Foreskin keratinocyte (primary cell): ENCODE measurements at places on chromosomes 3 and 15. TPM values are rescaled to one million over a fixed set of nuclear protein-coding genes. Genes with fewer than 3 reads are reported as not detected.

DNA sequence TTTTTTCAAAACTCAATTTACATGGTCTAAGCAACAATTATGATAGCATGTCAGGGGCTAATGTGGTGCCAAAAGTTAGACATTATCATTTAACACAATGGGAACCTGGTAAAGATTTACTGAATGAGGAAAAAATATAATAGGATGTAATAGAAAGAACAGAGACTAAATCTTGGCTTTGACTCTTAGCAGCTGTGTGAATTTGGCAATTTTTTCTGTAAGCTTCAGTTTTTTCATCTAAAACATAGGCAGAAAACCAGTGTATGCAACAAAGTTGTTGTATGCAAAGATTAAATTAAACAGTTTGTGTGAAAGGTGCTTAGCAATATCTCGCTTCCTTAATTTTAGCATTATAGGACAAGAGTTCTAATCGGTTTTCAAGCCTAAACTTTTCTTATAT is 57.6 kb downstream of the ZBTB20 start:
- no peak for DNase-seq

- DNase-seq, result no peak
Observed at GRCh38 chr15:89870006-89870405, 23.8 kb downstream of the AP3S2 start.

DNA sequence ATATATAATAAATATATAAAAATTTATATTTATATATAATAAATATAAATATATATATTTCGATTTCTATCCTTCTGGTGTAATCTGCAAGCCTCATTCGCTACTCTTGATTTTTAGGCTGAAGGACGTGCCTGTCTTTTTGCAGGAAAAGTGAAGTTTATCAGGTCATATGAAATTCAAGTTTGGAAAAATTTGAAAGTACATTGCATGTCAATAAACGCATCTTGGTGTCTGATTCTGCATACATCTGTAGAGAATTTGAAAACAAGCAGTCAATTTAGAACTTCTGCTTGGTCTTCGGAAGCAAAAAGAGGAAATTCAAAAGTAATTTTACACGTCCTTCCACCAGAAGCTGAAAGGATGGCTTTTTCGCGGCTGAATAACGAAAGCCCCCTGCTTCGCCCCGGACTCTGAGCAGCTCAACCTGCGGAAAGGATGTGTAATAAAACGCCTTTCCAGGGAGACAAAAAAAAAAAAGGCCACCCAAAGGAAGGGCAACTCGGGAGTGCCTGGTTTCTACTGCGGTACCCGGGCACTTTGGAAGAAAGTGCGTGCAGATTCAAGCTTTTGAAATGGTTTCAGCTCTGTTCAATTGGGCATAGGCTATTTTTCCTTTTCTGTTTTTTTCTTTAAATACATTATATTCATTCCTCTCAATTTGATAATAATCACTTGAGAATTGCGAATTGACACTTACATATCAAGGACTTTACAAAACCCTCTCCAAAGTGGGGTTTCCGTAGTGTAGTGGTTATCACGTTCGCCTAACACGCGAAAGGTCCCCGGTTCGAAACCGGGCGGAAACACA is 1.5 kb upstream of the MYNN start:
- peak; percentile 69 for DNase-seq

Gene TBC1D5
- 43.8 and 46.3 TPM in 2 replicates for total RNA-seq

Gene ST8SIA2
- total RNA-seq, result 0.99 and 1.5 TPM in 2 replicates

- no peak for DNase-seq
Observed at GRCh38 chr15:82533801-82534200, 6.5 kb downstream of the RPS17 start.

Gene C3orf22
- total RNA-seq, result not detected in 2 replicates

- DNase-seq, result peak; percentile 94
Observed at GRCh38 chr3:31968927-31969418, 12.1 kb downstream of the OSBPL10 start.

GRCh38 chr15:77395013-77395774 is 24.7 kb downstream of the PEAK1 start:
- no peak for DNase-seq

GRCh38 chr15:95872366-95872771 is 458.1 kb upstream of the NR2F2 start:
- DNase-seq, result peak; percentile 93

GRCh38 chr3:54510506-54510905 is 388.2 kb downstream of the CACNA2D3 start:
- no peak for DNase-seq

DNA sequence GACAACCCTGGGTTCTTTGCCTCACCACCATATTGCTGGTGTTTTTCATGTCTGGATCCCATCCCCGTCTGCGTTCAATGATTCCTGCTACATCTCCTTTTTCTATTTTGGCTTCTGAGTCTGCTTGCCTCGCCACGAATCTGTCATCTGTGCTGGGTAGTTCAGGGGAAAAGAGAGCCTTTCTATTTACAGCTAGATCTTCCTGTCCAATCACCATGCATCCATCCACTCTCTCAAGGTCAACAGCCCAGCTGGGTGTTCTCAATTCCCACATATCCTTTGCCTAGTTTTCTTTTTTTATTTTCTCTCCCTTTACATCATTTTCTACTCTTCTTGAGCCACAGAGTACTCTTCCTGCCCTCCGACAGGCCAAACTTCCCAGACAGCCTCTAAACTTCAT is 104.8 kb upstream of the RAD18 start:
- no peak for DNase-seq

GRCh38 chr3:118772547-118773011 is 262.1 kb downstream of the IGSF11 start:
- no peak for DNase-seq

Gene ADIPOQ
- total RNA-seq, result not detected in 2 replicates

Gene GNAT1
- total RNA-seq, result 0.03 TPM in 1 of 2 replicates, not detected in the other

- DNase-seq, result no peak
Observed at GRCh38 chr15:97446138-97446537, 514.4 kb upstream of the ARRDC4 start.

DNA sequence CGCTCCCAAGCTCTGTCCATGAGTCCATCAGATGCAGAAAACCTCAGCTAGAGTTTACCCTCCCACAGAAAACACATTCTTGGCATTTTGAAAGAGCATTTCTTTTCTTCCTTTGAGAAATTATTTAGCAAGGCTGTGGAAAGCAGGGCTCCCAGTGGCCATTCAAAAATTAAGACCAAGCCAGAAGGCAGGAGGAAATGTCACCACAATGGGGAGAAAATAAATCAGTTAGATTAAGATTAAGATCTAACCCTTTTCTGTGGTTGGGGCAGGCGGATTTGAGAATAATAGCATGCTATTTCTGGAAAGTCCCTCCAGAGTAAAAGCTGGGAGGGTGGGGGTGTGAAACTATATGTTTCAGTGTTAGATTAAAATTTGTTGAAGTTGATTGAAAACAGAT is 20.2 kb downstream of the LRIG1 start:
- no peak for DNase-seq

DNA sequence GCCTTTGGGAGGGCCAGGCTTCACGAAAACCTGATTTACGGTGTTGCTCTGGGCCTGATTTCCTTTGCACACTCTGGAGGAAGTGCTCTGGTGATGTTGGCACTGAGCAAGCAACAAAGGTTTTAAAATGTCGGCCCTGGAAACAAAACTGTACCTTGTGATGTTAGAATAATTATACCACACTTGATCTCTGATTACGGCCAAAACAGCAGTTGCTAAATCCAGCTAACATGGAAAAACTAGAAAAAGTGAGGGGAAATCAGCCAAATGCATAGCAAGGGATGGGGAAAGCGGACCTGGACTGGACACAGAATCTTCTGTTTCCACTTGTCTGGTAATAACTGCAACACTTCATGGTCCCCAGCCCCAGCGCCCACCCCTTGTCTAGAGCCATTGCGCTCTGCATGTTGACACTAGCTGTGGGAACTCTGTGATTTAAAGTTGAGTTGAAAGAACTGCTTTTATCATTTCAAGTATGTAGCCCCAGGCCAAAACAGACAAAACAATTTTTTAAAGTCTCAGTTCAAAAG is 120.1 kb downstream of the VGLL4 start:
- no peak for DNase-seq

- no peak for DNase-seq
Observed at GRCh38 chr3:162626172-162626571, 1129.6 kb downstream of the OTOL1 start.

Gene CHRM5
- not detected in 2 replicates for total RNA-seq

Gene OR5K2
- total RNA-seq, result not detected in 2 replicates

- no peak for DNase-seq
Observed at GRCh38 chr15:35244227-35244626, 159.1 kb upstream of the NANOGP8 start.

Gene GOLGA6D
- not detected in 2 replicates for total RNA-seq

DNA sequence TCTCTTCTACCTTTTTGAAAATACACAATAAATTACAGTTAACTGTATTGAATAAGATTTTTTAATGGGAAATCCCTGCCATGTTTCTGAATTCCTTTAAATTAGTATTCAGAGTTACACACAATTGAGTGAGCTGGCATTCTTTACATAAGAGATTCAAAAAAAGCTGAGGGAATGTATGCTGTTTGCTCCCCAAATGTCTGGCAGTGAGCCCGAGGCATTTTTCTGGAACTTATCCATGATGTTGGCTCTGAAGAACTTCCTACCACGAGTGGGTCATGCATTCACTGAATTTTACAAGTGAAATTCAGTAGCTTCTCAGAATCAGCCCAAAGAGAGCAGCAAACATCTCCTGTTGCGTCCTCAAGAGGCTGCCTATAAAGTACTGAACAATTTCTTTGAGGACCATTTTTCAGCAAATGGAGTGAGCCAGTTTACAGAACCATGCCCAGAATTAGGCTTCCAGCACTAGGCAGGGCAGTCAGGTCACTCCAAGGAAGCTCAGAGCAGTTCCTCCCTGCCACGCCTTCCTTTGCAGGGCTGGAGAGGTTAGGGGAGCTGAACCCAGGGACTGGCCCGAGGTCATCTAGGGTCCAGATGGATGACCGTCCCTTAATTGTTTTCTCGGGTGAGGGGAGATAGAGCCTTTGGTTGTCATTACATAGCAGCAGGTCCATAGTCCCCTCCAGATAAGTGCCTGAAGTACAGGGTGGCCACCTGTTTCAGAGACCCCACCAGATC is 21.2 kb downstream of the GABRA5 start:
- no peak for DNase-seq

DNA sequence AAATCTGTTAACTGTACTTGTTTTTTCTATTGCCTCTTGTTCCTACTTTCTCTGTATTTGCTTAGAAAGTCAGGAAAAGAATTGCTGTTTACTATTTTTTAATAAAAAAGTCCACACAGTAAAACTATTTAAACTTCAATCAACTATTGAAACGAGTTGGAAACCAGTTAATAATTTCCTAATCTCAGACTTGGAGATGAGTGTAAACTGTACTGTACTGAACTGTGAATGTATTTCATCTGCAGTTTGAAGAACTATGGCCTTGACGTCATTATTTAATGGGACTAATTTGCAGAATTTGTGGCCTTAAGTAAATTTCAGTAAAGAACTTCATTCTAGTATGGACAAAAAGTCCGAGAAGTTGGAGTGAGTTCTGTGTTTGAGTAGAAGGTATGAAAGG is 89.1 kb downstream of the LRRC28 start:
- no peak for DNase-seq

GRCh38 chr15:34646918-34647317 is 63.5 kb upstream of the GOLGA8B start:
- DNase-seq, result no peak

DNA sequence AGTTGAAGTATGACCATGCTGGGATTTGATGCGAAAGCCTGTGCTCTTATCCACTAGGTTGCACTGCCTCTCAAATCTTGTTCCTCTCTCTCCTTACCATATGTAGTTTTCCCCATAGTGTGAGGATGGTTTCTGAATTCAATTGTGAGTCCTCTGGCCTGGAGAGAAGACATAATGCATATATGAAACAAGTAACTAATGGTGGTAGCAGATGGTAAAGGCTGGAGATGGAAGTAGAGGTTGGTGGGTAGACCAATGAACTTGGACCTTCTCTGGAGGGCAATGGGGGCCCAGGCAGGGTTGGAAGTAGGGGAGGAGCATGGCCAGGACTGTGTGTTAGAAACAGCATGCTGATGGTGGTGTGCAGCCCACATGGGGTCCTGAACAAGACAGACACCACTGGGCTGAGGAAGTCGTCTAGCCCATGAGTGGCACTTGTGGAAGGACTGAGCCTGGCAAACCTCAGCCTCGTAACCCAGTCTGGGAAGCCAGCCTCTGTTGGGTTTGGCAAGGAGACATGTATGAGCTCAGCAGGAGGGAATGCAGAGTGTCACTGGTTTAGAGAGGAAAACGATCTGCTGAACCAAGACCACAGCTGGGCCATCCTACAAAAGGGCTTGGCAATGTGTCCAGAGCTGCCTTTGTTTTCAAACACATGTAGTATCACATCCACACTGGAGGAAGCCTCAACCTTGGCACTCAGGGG is 18.5 kb upstream of the LMCD1 start:
- peak; percentile 61 for DNase-seq

Gene MYEF2
- total RNA-seq, result 7.6 and 7.9 TPM in 2 replicates

- no peak for DNase-seq
Observed at GRCh38 chr15:52178765-52179164, 12.4 kb downstream of the GNB5 start.

Gene RTP1
- not detected in 2 replicates for total RNA-seq

Gene C15orf62
- 0.11 and 0.14 TPM in 2 replicates for total RNA-seq

Gene TP53BP1
- 31.5 and 33.0 TPM in 2 replicates for total RNA-seq

- no peak for DNase-seq
Observed at GRCh38 chr3:111318289-111318688, 223.7 kb upstream of the CD96 start.

DNA sequence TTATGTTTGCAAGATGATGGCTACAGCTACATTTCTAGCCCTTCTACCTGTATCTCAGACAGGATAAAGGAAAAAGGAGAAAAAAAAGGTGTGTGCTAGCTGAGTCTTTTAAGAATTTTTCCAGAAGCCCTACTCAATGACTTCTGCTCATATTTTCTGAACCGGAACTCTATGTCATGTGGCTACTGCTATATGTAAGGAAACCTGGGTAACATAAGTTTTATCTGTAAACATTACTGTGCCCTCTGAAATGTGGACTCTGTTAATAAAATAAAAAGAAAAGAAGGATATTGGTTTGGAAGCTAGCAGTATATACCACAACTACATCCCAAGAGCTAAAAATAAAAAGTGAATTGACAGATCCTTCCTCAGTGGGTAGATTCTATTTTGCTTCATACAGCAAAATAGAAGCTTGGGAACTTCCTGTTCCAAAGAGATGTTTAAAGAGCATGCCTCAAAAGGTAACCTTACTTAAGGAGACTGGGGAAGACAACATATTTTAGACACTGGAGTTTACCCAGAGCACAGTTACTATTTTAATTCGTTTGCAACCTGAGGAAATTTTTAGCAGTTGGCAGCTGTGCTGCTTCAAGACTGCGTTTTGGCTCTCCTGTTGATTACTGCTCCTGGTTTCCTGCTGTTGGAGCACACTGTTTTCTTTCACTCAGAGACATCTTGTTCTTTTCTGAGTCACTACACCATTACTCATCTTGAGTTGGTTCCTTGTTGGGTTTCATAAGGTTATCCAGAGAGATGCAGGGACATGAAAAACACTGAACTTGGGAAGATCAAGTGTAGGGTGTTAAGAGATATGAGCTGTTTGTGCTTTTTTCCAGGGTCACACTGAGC is 280.7 kb downstream of the NFKBIZ start:
- DNase-seq, result peak; percentile 89
